Articular chondrocyte of knee joint (primary cell): ENCODE measurements at places on chromosomes 3 and 15. TPM values are rescaled to one million over a fixed set of nuclear protein-coding genes. Genes with fewer than 3 reads are reported as not detected.

AGTR1 gene
- 0.43 and 1.0 TPM in 2 replicates for total RNA-seq

SLC24A5 gene
- not detected in 2 replicates for total RNA-seq

GRAMD1C gene
- total RNA-seq: 2.2 and 5.8 TPM in 2 replicates

SLC28A2 gene
- not detected in 2 replicates for total RNA-seq

DCP1A gene
- 17.0 and 18.1 TPM in 2 replicates for total RNA-seq

WDR76 gene
- total RNA-seq: 14.1 and 19.5 TPM in 2 replicates

CCR1 gene
- total RNA-seq: 0.65 and 1.3 TPM in 2 replicates

CADPS gene
- under 0.01 TPM in 1 of 2 replicates, not detected in the other for total RNA-seq

C3orf85 gene
- not detected in 2 replicates for total RNA-seq

SPTBN5 gene
- total RNA-seq: 0.13 and 0.22 TPM in 2 replicates

ABI3BP gene
- 539 and 728 TPM in 2 replicates for total RNA-seq

TRPM1 gene
- not detected in 2 replicates for total RNA-seq

LCTL gene
- 1.7 and 1.8 TPM in 2 replicates for total RNA-seq

GRM7 gene
- not detected in 2 replicates for total RNA-seq

SPINK8 gene
- total RNA-seq: not detected in 2 replicates

PRR20G gene
- not detected in 2 replicates for total RNA-seq

TCAIM gene
- total RNA-seq: 28.9 and 30.3 TPM in 2 replicates

LTF gene
- 0.26 TPM in 1 of 2 replicates, not detected in the other for total RNA-seq

PPARG gene
- total RNA-seq: 3.1 and 15.6 TPM in 2 replicates

SH2D7 gene
- not detected in 2 replicates for total RNA-seq

RTP3 gene
- total RNA-seq: not detected in 2 replicates

GCHFR gene
- total RNA-seq: 5.2 and 5.5 TPM in 2 replicates

ZBBX gene
- total RNA-seq: 0.11 TPM in 1 of 2 replicates, not detected in the other

SERINC4 gene
- total RNA-seq: 0.13 TPM in 1 of 2 replicates, not detected in the other

CNTN3 gene
- 0.13 and 0.22 TPM in 2 replicates for total RNA-seq

GOLGA6D gene
- total RNA-seq: not detected in 2 replicates

FRMD5 gene
- under 0.01 and 0.11 TPM in 2 replicates for total RNA-seq

ACAN gene
- 1,044 and 1,316 TPM in 2 replicates for total RNA-seq

AADAC gene
- total RNA-seq: not detected in 2 replicates

CKMT1A gene
- total RNA-seq: not detected in 2 replicates

ACKR4 gene
- 3.7 and 5.3 TPM in 2 replicates for total RNA-seq

PPP4R2 gene
- total RNA-seq: 74.9 and 77.3 TPM in 2 replicates

LRTM1 gene
- total RNA-seq: not detected in 2 replicates

TMEM207 gene
- total RNA-seq: not detected in 2 replicates

IL16 gene
- 8.1 and 12.1 TPM in 2 replicates for total RNA-seq

CYP11A1 gene
- 4.6 and 5.2 TPM in 2 replicates for total RNA-seq

PIGZ gene
- total RNA-seq: 5.2 and 5.6 TPM in 2 replicates

IGSF11 gene
- 0.11 TPM in 1 of 2 replicates, not detected in the other for total RNA-seq

NAA50 gene
- total RNA-seq: 218 and 227 TPM in 2 replicates

PPIB gene
- total RNA-seq: 858 and 860 TPM in 2 replicates

C3orf49 gene
- total RNA-seq: not detected in 2 replicates

CIDEC gene
- not detected in 2 replicates for total RNA-seq

ADIPOQ gene
- under 0.01 TPM in 1 of 2 replicates, not detected in the other for total RNA-seq

TMED3 gene
- total RNA-seq: 128 and 131 TPM in 2 replicates

CPEB1 gene
- 30.2 and 36.4 TPM in 2 replicates for total RNA-seq

LMLN gene
- total RNA-seq: 8.9 and 13.3 TPM in 2 replicates
